ENCODE measurements at places on chromosomes 5 and 9. TPM values are rescaled to one million over a fixed set of nuclear protein-coding genes. Genes with fewer than 3 reads are reported as not detected.

Gene KCTD16
- 0.32 TPM for total RNA-seq

Gene ZNF483
- total RNA-seq, result 3.2 TPM

Gene DNM1
- total RNA-seq, result 1.8 TPM

Gene SPACA9
- 5.7 TPM for total RNA-seq

GRCh38 chr9:32558408-32558934 lies 6.1 kb upstream of the TOPORS start:
- DNase-seq, result no peak

- no peak for DNase-seq
Measured at GRCh38 chr5:180212363-180213255, 3.6 kb upstream of the RASGEF1C start.

Gene CTXN3
- not detected for total RNA-seq

Gene DEPDC1B
- 51.9 TPM for total RNA-seq

GRCh38 chr9:137295238-137295811 lies 6.7 kb downstream of the NRARP start:
- DNase-seq, result peak; percentile 61

Gene ADGRD2
- not detected for total RNA-seq

DNA sequence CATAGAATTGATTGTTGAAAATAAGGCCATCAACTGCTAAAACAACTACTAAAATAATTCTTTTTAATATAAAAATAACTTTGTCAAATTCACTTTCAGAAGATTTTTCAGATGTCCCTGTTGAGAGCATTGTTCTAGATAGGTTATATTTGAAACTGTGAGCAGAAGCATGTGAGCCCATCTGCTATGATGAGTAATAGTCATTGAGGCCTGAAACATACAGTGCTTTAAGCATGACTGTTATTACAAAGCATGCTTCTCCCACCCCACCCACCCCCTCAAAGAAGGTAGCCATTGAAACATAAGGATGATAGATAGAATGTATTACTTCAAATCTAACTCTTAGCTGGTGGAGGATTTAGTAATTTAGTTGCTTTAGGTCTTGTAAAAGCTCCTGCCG lies 86.0 kb downstream of the UHRF2 start:
- no peak for DNase-seq

- DNase-seq, result no peak
Measured at GRCh38 chr5:151923866-151924476, 680 bp downstream of the GLRA1 start.

Gene SLC22A4
- total RNA-seq, result not detected

- DNase-seq, result no peak
Measured at GRCh38 chr9:88835772-88836171, 155.5 kb upstream of the S1PR3 start.

DNA sequence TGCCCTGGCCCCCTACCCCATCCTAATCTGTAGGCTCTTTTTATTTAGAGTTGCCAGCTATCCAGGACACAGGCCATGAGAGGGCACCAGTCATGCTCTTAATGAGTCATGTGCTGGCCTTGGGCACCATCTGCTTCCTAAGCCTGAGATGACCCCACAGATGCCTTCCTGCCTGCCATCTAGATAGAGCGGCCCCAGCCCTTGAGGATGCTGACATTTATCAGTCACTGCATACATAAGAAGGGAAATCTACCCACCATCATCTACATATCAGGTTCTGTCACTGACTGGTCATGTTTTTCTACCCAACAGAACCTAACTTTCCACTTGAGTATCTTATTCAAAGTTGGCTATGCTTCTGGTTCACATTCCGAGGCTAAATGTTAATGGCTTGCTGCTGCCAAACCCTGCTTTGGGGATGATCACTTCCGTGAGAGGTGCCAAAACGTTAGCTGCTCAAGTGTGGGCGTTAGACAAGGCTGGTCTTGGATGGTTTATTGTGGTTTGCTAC lies 49.9 kb upstream of the TTC23L start:
- DNase-seq, result no peak

Data from OCI-LY7 (cell line).